Keratinocyte (primary cell): ENCODE measurements at places on chromosomes 3 and 15. TPM values are rescaled to one million over a fixed set of nuclear protein-coding genes. Genes with fewer than 3 reads are reported as not detected.

Gene COL6A5
- polyA plus RNA-seq: not detected in 3 replicates

Gene FBXL2
- 21.4 to 31.3 TPM (median 25.9 TPM) in 3 replicates for polyA plus RNA-seq

Gene SCAMP5
- polyA plus RNA-seq: 1.9 to 3.0 TPM (median 2.9 TPM) in 3 replicates

Gene AHSG
- polyA plus RNA-seq: 0.42 to 0.73 TPM (median 0.59 TPM) in 3 replicates

Gene ARPP21
- not detected in 3 replicates for polyA plus RNA-seq

Gene RETNLB
- polyA plus RNA-seq: not detected in 3 replicates

DNA sequence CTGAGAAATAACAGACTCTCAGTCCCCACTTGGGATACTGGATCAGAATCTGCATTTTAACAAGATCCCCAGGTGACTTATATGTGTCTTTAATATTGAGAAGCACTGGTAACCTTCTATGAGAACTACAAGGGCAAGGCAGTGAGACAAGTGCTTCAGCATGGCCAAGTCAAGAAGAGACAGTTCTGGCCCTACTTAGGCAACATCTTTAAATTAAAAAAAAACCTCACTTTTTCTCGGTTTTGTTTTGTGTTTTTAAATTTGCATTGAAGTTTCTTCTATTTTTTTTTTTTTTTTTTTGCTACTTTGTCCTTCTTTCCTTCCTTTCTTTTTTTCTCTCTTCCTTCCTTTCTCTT, 42.5 kb upstream of the SPTSSB start:
- no peak for DNase-seq

DNA sequence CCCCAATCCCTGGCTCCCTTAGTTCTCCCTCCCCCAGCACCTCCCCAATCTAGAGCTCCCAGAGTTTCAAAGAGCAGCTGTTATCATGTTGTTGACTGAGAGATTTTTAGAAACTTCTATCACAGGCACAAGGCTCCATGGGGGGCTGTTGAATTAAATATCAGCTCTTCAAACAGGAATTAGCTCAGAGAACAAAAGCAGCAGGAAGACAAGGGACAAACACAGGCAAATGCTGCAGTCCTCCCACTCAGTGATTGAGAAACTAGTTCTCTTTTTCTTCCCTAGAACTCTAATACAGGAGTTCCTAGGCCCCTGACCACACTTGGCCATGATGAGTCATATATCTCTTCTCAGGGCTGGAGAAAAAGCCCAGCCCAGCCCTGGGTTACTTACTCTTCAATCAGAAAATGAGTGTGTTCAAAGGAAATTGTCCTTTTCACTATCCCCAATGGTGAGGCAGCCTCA, 262.1 kb downstream of the IGSF11 start:
- DNase-seq: no peak

DNA sequence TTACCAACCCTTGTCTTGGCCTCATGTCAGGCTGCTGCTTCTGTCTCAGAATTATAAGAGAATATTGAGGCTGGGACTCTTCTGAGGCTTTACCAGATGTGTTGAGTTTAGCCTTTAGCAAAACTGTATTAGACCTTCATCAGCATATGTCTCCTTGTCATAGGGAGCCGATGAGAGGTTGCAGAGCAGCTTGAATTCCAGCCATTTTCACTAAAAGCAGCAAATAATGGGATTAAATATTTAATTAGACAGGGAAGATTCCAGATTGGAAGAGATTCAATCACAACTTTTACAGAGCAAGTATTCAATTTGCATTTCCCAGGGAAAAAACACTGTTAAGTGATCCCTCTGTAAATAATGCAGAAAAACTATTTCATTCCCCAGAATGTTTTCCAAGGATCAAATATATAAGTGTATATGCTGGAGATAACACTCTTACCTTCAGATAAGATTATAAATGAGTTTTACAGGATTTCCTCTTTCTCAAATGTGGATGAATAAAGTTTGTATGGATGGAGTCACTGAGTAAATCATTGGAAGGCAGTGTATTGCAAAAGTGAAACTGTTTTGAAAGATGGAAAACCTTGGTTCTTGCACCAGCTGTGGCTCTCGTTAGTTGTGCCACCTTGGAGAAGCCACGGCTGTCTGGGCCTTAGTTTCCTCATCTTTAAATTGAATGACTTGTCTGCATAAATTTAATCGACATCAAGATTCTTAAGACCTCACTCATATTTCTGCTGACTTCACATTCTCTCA, 466.4 kb upstream of the SGO1 start:
- no peak for DNase-seq

DNA sequence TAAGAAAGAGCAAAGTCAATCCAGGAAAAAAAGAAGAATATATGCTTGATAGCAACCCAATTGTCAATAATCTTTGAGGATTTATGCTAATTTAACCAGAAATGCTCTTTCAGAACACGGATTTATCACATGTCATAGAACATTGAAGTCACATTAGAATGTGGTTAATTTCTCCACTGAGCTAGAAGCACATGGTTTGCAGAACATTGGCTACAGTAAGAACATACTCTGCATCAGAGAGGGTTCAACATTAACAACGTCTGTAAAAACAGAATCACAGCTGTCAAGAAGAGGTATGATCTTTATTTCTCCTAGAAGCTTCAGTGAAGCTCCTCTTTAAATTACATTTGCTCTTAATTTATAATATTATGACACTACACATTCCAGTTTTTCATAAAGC, 619.7 kb upstream of the AGTR1 start:
- no peak for DNase-seq

DNA sequence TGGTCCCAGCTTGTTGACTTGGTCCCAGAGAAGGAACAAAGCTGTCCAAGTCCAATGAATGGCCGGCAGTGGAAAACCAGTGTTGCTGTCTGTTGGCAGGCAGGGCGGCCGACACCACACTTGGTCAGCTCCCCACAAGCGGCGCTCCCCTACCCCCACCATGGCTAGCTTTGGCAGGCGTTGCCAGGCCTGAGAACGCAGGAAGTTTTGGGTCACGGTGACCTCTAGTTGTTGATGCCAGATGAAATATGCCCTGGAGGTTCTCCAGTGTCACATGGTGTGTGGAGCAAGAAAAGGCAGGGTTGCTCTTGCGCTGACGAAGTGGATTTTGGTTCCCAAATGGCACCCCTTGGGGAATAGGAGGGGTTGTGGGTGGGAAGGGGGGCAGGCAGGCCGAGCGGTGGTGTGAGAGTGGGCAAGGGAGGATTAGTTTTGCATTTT, 72.7 kb upstream of the TPRG1 start:
- DNase-seq: no peak

- DNase-seq: no peak
Measured at GRCh38 chr3:186044427-186044826, 64.5 kb downstream of the ETV5 start.

DNA sequence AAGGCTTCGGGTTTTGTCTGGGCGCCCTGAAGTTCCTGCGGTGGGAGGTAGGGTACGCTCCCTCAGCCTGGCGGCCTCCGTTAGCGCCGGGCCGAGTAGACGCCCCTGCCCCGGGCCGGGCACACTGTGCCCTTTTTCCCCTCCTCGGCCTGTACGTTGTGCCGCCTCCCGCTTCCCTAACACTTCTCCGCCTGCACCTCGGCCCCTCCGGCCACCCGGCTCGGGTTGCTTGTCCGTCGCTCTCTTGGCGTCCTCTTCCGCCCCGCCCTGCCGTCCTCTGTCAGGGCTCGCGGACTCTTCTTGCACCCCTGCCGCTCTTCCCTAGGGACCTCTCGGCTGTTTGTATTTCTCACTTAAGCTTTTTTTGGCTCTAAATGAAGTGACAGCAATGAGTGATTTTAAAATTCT, 384 bp downstream of the KNL1 start:
- no peak for DNase-seq

GRCh38 chr3:126300001-126300760, 57.0 kb downstream of the KLF15 start:
- DNase-seq: no peak

DNA sequence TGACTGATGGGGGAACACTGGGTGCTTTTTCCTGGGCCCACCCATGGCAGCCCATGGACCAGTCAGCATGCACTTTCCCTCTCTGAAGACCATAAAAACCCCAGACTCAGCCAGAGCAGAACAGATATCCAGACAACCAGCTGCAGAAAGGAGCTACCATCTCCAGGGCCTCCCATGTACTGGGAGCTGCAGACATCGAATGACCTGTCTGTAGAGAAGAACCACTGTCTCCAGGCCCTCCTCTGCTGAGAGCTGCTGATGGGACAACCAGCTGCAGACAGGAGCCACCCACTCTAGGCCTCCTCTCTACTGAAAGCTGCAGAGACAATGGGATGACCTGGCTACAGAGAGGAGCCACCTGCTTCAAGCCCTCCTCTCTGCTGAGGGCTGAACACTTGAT, 66.6 kb downstream of the PROS1 start:
- no peak for DNase-seq

GRCh38 chr15:44315126-44315525, 26.6 kb downstream of the GOLM2 start:
- DNase-seq: no peak

- no peak for DNase-seq
Measured at GRCh38 chr3:129758785-129759320, 134.7 kb downstream of the TMCC1 start.
